ENCODE measurements at places on chromosomes 11 and 22.

GRCh38 chr11:77101043-77101537 is 1.6 kb upstream of the OMP start:
- no peak for DNase-seq

DNA sequence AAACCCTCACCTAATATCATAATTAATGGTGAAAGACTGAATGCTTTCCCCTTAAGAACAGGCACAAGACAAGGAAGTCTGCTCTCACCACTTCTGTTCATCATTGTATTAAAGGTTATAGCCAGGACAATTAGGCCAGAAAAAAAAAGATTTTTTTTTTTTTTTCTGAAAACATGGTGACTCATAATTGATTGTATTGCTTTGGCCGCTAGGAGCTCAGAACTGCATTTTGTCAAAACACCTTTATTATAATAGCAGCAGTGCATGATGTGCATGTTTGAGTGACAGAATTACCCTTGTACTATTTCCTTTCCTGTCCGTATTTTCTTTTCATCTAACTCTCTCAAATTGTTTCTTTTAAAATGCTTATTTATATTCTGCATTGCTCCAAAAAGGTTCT is 98.1 kb downstream of the RNF169 start:
- no peak for DNase-seq

GRCh38 chr11:17653611-17654010 is 65.8 kb upstream of the MYOD1 start:
- no peak for DNase-seq

DNA sequence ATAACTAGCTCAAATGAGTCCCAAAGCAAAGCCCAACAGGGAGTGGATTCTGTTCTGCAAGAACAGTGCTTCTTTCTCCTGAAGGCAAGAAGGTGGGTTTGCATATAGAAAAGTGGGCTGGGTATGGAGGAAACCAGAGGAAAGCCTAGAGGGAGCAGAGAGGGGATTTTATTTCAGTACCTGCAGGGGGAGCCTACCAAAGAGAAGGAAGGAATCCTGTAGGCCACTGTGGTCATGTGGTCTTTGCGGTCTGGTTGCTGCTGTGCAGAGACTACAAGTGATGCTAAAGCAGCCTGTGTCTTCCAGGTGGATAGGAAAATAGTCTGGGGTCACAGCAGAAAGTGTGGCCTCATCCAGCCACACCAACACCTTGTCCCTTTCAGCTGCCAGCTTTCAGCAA is 33.2 kb upstream of the ZBTB16 start:
- no peak for DNase-seq

DNA sequence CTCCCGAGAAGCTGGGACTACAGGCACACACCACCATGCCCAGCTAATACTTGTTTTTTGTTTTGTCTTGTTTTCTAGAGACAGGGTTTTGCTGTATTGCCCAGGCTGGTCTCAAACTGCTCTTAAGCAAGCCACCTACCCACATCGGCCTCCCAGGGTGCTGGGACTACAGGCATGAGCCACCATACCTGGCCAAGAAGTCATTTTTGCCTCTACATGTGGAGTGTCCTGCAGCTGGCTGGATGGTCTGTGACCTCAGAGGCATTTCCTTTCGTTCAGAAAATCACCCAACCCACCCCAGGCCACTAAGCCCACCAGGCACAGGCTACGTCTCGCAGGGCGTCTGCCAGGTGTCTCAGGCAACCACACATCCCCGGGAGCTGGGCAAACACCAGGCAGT is 12.8 kb downstream of the SHANK2 start:
- no peak for DNase-seq

DNA sequence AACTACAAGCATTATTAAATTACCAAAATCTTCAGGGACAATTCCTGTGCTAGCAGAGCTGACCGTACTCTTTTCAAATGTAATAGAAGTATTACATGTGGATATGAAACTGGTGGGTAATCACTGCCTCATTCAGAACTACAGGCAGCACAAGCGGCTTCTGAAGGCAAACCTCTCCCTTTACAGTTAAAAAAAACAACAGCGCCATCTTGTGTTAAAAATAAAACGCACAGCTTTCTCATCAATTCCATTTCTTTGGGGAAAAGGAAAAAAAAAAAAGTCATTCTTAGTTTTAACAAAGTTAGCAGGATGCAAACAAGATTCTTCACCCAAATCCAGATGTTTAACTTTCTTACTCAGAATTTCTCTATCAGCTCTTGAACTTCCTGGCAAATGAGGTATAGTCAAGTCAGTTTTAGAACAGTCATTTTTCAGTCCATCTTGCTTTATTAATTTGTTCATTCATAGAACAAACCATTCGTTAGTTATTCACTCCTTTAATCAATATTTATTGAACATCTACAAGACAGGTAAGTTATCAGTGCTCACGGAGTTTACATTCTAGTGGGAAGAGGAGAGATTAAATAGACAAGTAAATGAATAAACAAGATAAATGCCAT is 331.8 kb upstream of the MPPED2 start:
- DNase-seq = no peak

GRCh38 chr22:27820896-27821866 is 19.6 kb upstream of the MN1 start:
- DNase-seq = no peak

Data from stimulated activated CD4-positive, alpha-beta T cell treated with anti-CD3 and anti-CD28 coated beads, Interleukin-15, amount 100 ng/mL, for 1 hour (primary cell).